ENCODE measurements at places on chromosomes 16 and 17. TPM values are rescaled to one million over a fixed set of nuclear protein-coding genes. Genes with fewer than 3 reads are reported as not detected.

The CHD3 gene
- total RNA-seq, result 233 TPM

The FKBP10 gene
- 201 TPM for total RNA-seq

The ITGB4 gene
- 10.0 TPM for total RNA-seq

The TBC1D3 gene
- not detected for total RNA-seq

The KCNJ18 gene
- total RNA-seq, result not detected

The PIPOX gene
- total RNA-seq, result 2.0 TPM

The NCOR1 gene
- 81.7 TPM for total RNA-seq

The VMO1 gene
- total RNA-seq, result 0.19 TPM

The PLCG2 gene
- total RNA-seq, result 4.5 TPM

The CDYL2 gene
- 26.4 TPM for total RNA-seq

The LRRC37B gene
- total RNA-seq, result 11.8 TPM

The MYH13 gene
- not detected for total RNA-seq

The PLLP gene
- total RNA-seq, result 7.4 TPM

The TMEM106A gene
- total RNA-seq, result 1.3 TPM

The HCRT gene
- not detected for total RNA-seq

The CA7 gene
- not detected for total RNA-seq

The RSL1D1 gene
- total RNA-seq, result 57.4 TPM

The NPIPB9 gene
- total RNA-seq, result 3.5 TPM

The SBK1 gene
- 0.09 TPM for total RNA-seq

The KLHL36 gene
- total RNA-seq, result 90.9 TPM

The TNFRSF17 gene
- not detected for total RNA-seq

The ASPHD1 gene
- 1.2 TPM for total RNA-seq

The KRT33B gene
- not detected for total RNA-seq

The RNF222 gene
- not detected for total RNA-seq

The PIMREG gene
- 20.2 TPM for total RNA-seq

The PRSS53 gene
- 1.8 TPM for total RNA-seq

The SPPL2C gene
- not detected for total RNA-seq

The KRTAP4-16 gene
- total RNA-seq, result not detected

The MOSMO gene
- 12.9 TPM for total RNA-seq

The HSF4 gene
- 0.45 TPM for total RNA-seq

The EXOC3L1 gene
- 2.4 TPM for total RNA-seq

The CDRT15L2 gene
- not detected for total RNA-seq

The TTYH2 gene
- 3.4 TPM for total RNA-seq

The CDH3 gene
- total RNA-seq, result under 0.01 TPM

The OR1A2 gene
- total RNA-seq, result not detected

The HOXB7 gene
- total RNA-seq, result 2.2 TPM

The CCL17 gene
- not detected for total RNA-seq

The SKAP1 gene
- not detected for total RNA-seq

The PSME3 gene
- total RNA-seq, result 86.4 TPM

The PITPNM3 gene
- total RNA-seq, result 2.2 TPM

The MYH1 gene
- total RNA-seq, result not detected

The KRTAP4-5 gene
- total RNA-seq, result not detected

The WNK4 gene
- total RNA-seq, result 8.1 TPM

The ORMDL3 gene
- 35.8 TPM for total RNA-seq

The CCL4 gene
- not detected for total RNA-seq

The CLEC19A gene
- total RNA-seq, result not detected

The IRX6 gene
- total RNA-seq, result not detected

The HS3ST3A1 gene
- total RNA-seq, result 0.18 TPM

The OR1F1 gene
- total RNA-seq, result 0.18 TPM

The KCNAB3 gene
- total RNA-seq, result 0.27 TPM

The C17orf50 gene
- total RNA-seq, result not detected

The MLLT6 gene
- 23.8 TPM for total RNA-seq

The ACSM2A gene
- total RNA-seq, result not detected
